Activated B cell treated with CpG ODN at 0.5 μM for 24 hours (primary cell): ENCODE measurements at places on chromosomes 5 and 9. TPM values are rescaled to one million over a fixed set of nuclear protein-coding genes. Genes with fewer than 3 reads are reported as not detected.
A peak's percentile ranks its signal among the peaks of the same experiment; 100 is the strongest.

MEF2C gene
- 348 and 359 TPM in 2 replicates for total RNA-seq

RNF208 gene
- 1.1 and 1.9 TPM in 2 replicates for total RNA-seq

IFNA2 gene
- not detected in 2 replicates for total RNA-seq

HTR1A gene
- not detected in 2 replicates for total RNA-seq

TNFSF15 gene
- total RNA-seq = 0.10 and 0.22 TPM in 2 replicates

PRELID2 gene
- total RNA-seq = 2.6 and 3.3 TPM in 2 replicates

C6 gene
- not detected in 2 replicates for total RNA-seq

SLC45A2 gene
- total RNA-seq = not detected in 2 replicates

C9orf153 gene
- total RNA-seq = 0.17 and 0.18 TPM in 2 replicates

CNTFR gene
- not detected in 2 replicates for total RNA-seq

PCDHGC5 gene
- total RNA-seq = 0.24 and 0.38 TPM in 2 replicates

- no peak for DNase-seq
- peaks cover 18% of the 10 kb centered on the region for H3K27me3 ChIP-seq
- H3K4me1 ChIP-seq = peaks cover 11% of the 10 kb centered on the region
- H3K4me3 ChIP-seq = no peak overlapping the region
- H3K27ac ChIP-seq = no peak overlapping the region
- H3K36me3 ChIP-seq = no peaks in the 10 kb centered on the region
Measured at GRCh38 chr9:107274953-107275422, 8.1 kb upstream of the RAD23B start.

- no peak overlapping the region for H3K4me3 ChIP-seq
- H3K27me3 ChIP-seq = no peaks in the 10 kb centered on the region
- H3K4me1 ChIP-seq = no peaks in the 10 kb centered on the region
Measured at GRCh38 chr5:92574023-92574422, 1007.0 kb downstream of the NR2F1-AS1 start.

GRCh38 chr5:159319363-159319762 lies 10.9 kb downstream of the IL12B start:
- H3K4me1 ChIP-seq = no peaks in the 10 kb centered on the region
- no peaks in the 10 kb centered on the region for H3K36me3 ChIP-seq
- no peak overlapping the region for H3K4me3 ChIP-seq

DNA sequence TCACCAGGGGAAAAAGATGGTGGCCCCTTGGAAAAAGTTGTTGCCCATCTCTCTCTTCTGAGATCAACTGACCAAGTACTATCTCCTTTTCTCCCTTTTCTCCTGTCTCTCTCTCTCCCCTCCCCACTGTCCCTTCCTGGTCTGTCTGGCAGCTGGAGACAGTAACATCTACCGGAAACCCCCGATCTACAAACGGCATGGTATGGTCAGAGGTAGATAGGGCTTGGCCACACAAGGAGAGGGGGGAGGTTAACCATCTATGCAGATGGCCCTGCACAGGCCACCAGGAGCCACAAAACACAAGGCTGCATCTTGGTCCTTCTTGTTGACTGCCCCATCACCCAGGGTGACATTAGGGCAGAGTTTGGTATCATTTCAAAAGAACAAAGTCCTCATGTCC lies 29.3 kb upstream of the AFAP1L1 start:
- peaks cover 14% of the 10 kb centered on the region for H3K27me3 ChIP-seq
- peaks cover 10% of the 10 kb centered on the region for H3K4me1 ChIP-seq
- no peak overlapping the region for H3K4me3 ChIP-seq
- no peak overlapping the region for H3K27ac ChIP-seq
- no peak for DNase-seq

- no peak for DNase-seq
- no peak overlapping the region for H3K4me3 ChIP-seq
- no peak overlapping the region for H3K27ac ChIP-seq
- H3K4me1 ChIP-seq = no peaks in the 10 kb centered on the region
- H3K27me3 ChIP-seq = no peaks in the 10 kb centered on the region
- peaks cover 11% of the 10 kb centered on the region for H3K36me3 ChIP-seq
Measured at GRCh38 chr5:113031557-113031956, 55.0 kb downstream of the DCP2 start.

DNA sequence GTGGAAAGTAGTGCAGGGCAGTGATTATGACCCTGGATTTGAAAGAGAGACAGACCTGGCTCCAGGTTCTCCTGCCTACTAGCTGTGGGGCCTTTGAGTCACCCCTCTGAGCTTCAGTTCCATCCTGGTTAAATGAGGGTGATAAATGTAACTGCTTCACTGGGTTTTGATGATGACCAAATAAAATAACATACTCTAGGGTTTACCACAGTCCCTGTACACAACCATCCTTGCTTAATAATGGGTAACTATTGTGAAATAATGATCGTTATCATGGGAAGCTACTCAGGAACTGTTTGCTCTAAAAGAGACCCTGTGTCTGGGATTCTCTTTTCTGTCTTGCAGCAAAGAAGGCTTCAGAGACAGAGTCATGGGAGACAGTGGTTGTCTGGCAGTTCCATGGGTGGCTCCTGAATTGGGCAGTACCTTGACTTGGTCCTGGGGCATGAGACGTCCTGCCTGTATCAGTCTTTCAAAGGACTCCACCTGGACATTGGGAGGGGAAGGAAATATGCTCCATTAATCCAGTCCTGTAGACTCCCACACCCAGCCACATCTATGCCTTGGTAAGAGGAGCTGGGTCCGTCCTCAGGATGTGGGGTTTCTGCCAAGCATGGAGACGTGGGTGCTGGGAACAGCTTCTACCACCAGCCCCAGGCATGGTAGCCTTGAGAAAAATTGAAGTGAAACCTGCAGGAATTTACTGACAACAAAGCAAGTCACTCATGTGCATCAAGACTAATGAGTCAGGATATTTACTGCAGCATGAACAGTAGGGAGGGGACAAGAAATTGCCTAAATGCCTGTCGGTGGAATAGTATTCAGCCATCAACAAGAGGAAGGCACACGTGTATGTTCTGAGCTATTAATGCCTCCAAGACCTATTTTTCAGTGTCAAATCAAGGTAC lies 23.4 kb downstream of the AKNA start:
- H3K36me3 ChIP-seq = peaks cover 94% of the 10 kb centered on the region
- peak overlapping the region; percentile 63 for H3K4me3 ChIP-seq
- H3K4me1 ChIP-seq = peaks cover 82% of the 10 kb centered on the region
- H3K27me3 ChIP-seq = no peaks in the 10 kb centered on the region

DNA sequence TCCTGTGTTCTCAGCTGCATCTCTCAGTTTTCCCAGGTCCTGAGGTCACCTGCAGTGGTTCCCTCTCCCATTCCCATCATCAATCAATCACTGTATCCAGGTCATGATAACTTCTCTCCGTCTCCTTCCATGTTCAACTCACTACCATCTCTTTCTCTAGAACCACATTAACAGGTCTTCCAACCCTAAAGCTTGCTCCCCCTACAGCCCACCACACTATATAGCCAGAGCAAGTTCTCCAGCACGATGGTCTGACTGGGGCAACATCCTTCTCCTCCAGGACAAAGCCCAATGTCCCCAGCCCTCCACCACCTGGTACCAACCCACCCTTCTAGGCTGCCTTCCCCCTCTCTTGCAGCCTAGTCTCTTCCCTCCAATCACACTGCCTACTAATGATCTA lies 241.6 kb downstream of the CDK5RAP2 start:
- DNase-seq = no peak
- no peaks in the 10 kb centered on the region for H3K4me1 ChIP-seq
- no peak overlapping the region for H3K4me3 ChIP-seq
- H3K27me3 ChIP-seq = peaks cover 19% of the 10 kb centered on the region

DNA sequence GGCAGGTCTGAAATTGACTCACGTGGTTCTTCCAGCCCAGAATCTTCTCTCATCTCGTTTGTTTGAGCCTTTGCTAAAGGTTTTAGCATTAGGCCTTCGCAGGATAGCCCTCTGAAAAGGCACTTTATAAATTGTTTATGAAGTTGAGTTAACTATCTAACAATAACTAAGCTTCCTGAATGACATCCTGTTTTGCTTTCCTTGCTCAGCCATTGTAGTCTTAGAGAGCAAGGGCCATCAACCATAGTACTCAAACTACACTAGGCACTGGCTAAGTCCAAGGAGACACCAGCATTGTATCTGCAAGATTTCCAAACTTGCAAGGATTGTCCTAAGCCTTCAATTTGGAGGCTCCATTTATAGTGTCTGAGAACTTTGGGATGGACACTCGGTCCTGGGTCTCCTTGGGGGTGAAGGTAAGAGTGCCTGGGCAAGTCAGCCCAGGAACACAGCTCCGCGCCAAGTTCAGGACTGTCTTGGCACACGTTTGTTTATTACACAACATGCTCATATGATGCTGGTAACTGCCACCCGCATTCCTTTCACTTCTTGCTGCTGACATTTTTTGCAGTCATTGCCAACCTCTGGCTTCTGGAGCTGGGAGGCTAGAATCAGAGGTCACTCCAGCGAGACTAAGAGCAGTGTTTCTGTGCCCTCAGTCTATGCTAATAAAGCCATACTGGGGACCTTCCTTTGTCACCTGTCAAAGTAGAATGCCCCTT lies 151.1 kb downstream of the ESM1 start:
- H3K4me1 ChIP-seq = peaks cover 43% of the 10 kb centered on the region
- H3K36me3 ChIP-seq = no peaks in the 10 kb centered on the region
- H3K27ac ChIP-seq = peak overlapping the region; percentile 14
- H3K27me3 ChIP-seq = no peaks in the 10 kb centered on the region
- DNase-seq = no peak
- no peak overlapping the region for H3K4me3 ChIP-seq

- peaks cover 26% of the 10 kb centered on the region for H3K4me1 ChIP-seq
- no peak for DNase-seq
- H3K27me3 ChIP-seq = no peaks in the 10 kb centered on the region
- H3K27ac ChIP-seq = no peak overlapping the region
- H3K36me3 ChIP-seq = peaks cover 7% of the 10 kb centered on the region
- H3K4me3 ChIP-seq = no peak overlapping the region
Measured at GRCh38 chr9:121252104-121252851, 15.7 kb upstream of the GSN start.

DNA sequence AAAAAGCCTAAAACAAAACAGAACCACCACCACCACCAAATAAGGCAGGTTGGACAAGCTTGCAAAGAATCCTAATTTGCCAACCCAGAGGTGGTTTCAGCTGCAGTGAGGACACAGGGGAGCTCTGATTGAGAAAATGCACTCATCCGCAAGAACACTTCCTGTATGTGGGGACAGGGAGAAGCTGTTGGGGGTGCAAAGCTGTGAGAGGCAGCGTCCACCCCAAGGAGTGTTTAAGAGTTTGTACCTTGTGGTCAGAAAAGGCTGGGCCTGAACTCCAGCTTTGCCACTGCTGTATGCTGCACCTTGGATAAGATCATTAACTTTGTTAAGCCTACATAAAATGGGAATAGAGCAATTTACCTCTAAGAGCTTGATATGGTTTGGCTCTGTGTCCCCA lies 511.7 kb downstream of the BNC2 start:
- no peaks in the 10 kb centered on the region for H3K36me3 ChIP-seq
- DNase-seq = no peak
- no peaks in the 10 kb centered on the region for H3K4me1 ChIP-seq
- no peak overlapping the region for H3K27ac ChIP-seq

DNA sequence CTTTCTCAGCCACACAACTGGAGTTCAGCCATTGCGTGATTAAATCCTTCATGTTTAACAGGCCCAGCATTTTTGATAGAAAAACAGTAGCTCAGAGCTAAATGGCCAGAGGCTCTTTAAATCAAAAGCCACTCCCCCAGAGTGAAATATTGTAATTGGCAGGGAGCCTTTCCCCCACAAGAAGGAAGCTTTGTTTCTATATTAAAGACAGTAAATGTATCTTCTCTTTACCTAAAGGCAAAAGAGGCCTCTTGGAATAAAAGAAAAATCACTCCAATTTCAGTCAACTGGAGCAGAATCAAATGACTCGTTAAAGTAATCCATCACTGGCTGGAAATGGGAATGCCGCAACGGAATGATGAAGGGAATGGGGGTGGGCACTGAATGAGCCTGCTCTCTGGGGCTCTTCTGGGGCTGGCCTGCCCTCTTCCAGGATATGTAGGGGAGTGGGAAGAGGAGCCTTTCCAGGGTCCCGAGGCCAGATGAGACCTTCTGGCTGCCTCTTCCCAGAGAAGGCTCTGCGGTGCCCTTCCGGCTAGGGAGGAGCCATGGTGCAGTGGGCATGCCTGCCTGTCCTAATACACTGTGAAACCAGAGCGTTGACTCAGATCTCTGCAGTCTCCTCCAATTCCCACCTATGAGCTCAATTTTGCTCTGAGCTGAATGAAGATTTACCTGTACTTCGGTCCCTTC lies 45.2 kb downstream of the ANKDD1B start:
- no peak for DNase-seq
- H3K27ac ChIP-seq = no peak overlapping the region
- H3K4me1 ChIP-seq = no peaks in the 10 kb centered on the region
- H3K4me3 ChIP-seq = peak overlapping the region; percentile 58
- H3K27me3 ChIP-seq = no peaks in the 10 kb centered on the region

DNA sequence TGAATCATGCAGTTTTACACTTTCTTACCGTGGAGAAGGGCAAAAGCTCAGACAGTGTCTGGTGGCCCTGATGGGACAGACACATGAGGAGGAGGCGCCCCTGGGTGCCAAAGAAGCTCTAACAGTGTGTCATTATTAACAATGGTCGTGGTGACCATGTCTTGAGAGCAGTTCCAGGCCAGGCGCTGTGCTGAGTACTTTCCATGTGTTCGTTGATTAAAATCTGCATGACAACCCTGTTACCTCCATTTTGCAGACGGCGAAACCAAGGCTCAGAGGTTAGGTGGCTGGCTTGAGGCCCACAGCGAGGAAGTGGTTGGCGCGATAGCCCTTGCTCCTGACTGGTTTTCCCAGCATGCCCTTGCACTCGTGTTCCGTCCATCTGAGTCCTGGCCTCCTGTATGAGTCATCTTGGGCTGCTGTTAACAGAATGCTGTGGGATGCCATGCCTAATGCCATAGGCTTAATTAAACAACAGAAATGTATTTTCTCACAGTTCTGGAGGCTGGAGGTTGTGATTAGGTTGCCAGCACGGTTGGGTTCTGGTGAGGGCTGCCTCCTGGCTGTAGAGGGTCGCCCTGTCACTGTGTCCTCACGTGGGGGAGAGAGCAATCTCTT lies 92.0 kb downstream of the AMBP start:
- no peak overlapping the region for H3K4me3 ChIP-seq
- H3K36me3 ChIP-seq = peaks cover 3% of the 10 kb centered on the region
- H3K27ac ChIP-seq = no peak overlapping the region
- no peak for DNase-seq
- no peaks in the 10 kb centered on the region for H3K27me3 ChIP-seq

GRCh38 chr5:139301808-139302499 lies 8.4 kb downstream of the MATR3 start:
- H3K27me3 ChIP-seq = no peaks in the 10 kb centered on the region
- peak overlapping the region; percentile 51 for H3K27ac ChIP-seq
- peak overlapping the region; percentile 49 for H3K4me3 ChIP-seq
- H3K36me3 ChIP-seq = peaks cover 15% of the 10 kb centered on the region
- no peak for DNase-seq
